ENCODE measurements at places on chromosomes 16 and 17. TPM values are rescaled to one million over a fixed set of nuclear protein-coding genes. Genes with fewer than 3 reads are reported as not detected.

Gene KRT36
- not detected for total RNA-seq

Gene SMARCD2
- 92.0 TPM for total RNA-seq

Gene RNF157
- 29.0 TPM for total RNA-seq

Gene NUPR1
- 1.5 TPM for total RNA-seq

- H3K4me3 ChIP-seq: no peak overlapping the region
- H3K27me3 ChIP-seq: peaks cover 3% of the 10 kb centered on the region
- H3K36me3 ChIP-seq: no peaks in the 10 kb centered on the region
- DNase-seq: no peak
Observed at GRCh38 chr16:85113168-85113733, 979 bp upstream of the CIBAR2 start.

- no peaks in the 10 kb centered on the region for H3K27me3 ChIP-seq
- no peaks in the 10 kb centered on the region for H3K36me3 ChIP-seq
- H3K4me3 ChIP-seq: peak overlapping the region; percentile 3
- no peak overlapping the region for H3K27ac ChIP-seq
- peaks cover 43% of the 10 kb centered on the region for H3K4me1 ChIP-seq
Observed at GRCh38 chr16:58501242-58502131, 1.5 kb downstream of the NDRG4 start.

DNA sequence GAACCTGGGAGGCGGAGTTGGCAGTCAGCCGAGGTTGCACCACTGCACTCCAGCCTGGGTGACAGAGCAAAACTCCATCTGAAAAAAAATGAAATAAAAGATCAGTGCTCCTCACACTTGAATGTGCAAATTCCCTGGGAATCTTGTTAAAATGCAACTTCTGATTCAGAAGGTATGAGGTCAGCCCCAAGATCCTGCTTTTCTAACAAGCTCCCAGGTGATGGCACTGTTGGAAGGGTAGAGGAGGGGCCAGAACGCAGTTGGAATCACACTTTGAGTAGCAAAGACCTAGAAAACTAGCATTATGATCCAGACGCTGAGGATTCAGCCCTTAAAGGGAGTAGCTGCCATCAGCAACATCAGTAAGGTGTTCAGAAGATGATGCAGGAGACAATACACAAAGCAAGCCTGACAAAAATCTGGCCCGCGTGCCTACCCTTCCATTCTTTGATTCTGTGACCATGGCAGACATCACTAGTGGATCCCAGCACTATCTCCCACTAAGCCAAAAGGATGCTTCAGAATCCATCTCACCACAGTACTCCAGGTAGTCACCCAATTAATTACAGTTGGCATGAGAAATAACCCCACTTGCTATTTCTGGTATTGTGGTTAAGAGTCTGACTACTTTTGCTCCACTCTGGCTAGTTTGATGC, 33.1 kb upstream of the MEIOC start:
- no peaks in the 10 kb centered on the region for H3K36me3 ChIP-seq
- peaks cover 1% of the 10 kb centered on the region for H3K4me1 ChIP-seq
- no peak overlapping the region for H3K4me3 ChIP-seq

DNA sequence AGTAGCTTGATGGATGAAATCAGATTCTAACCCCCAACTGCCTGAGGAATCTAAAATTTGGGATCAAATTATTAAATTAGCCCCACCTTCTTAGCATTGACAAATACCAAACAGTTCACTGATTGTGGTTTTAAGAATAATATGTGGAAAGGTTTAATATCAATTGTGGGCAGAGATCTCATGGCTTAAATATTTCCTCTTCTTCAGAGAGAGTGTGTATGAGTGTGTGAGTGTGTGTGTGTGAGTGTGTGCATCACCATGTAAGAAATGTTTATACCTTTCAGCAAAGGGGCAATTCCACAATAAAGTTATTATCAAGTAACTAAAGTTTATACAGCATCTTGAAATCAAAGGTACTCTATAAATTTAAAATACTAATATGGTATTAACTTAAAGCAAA, 3.2 kb downstream of the SMURF2 start:
- no peak overlapping the region for H3K27ac ChIP-seq
- no peak overlapping the region for H3K4me3 ChIP-seq
- DNase-seq: no peak
- H3K27me3 ChIP-seq: no peaks in the 10 kb centered on the region
- H3K4me1 ChIP-seq: peaks cover 12% of the 10 kb centered on the region

DNA sequence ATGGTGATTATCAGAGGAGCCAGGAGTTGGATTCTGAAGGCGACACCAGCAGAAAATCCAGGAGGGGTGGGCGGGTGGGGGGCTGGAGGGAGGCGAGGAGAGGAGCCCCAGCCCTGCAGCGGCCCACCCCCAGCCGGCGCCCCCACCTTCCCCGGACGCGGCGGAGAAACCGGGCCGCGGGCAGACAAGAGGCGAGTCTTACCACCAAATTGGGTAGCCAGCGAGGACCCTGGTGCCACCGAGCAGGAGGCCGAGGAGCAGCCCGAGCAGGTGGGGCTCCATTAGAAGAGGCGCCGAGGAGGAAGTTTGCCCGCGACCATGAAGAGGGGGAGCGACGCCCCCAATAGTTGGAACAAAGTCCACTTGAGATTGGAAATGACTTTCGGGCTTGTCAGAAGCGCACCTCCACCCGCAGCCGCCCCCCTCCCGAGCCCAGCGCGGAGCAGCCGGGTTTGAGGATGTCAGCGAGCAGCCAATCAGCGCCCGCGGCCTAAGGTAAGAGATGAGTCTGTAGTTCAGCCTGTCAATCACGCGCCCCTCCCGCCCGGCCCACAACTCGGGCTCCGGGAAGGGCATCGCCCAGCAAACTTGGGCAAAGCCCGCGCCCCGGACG, at the start of gene WNT3:
WNT3 (minus strand) TSS at position 377 of the 613 bp plus-strand sequence; CDS start at position 282, 95 bp downstream.
- DNase-seq: peak; percentile 77
- H3K27me3 ChIP-seq: no peaks in the 10 kb centered on the region
- H3K4me1 ChIP-seq: peaks cover 64% of the 10 kb centered on the region
- peak within 1 kb of the TSS; percentile 26 for H3K4me3 ChIP-seq
- no peaks in the 10 kb centered on the region for H3K36me3 ChIP-seq

DNA sequence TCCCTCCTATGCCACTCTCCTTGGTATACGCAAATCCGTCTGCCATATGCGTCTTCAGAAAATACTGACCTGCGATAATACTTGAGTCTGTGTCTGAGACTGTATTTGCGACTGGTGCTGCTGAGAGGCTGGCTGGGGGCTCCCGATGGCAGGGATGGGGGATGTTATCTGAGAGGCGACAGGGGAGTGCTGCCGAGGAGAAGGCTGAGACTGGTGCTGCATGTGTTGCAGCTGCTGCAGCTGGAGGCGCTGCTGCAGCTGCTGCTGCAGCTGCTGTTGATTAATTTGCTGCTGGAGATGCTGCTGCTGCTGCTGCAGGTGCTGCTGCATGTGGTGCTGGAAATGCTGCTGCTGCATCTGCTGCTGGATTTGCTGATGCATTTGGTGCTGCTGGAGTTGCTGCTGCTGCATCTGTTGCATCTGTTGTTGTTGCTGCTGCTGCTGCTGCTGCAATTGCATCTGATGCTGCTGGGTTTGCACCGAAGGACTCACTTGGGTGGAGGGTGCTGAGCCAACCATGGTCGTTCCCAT, 107.7 kb downstream of the TOX3 start:
- H3K27me3 ChIP-seq: no peaks in the 10 kb centered on the region
- H3K27ac ChIP-seq: no peak overlapping the region
- no peaks in the 10 kb centered on the region for H3K36me3 ChIP-seq
- no peak for DNase-seq
- H3K4me1 ChIP-seq: no peaks in the 10 kb centered on the region

All from K562 (cell line).